D721Med (cell line): ENCODE measurements at places on chromosomes 12 and 14.

- DNase-seq = no peak
Observed at GRCh38 chr14:45716572-45716971, 463.6 kb upstream of the MIS18BP1 start.

- no peak for DNase-seq
Observed at GRCh38 chr12:32116897-32117296, 10.2 kb downstream of the BICD1 start.

DNA sequence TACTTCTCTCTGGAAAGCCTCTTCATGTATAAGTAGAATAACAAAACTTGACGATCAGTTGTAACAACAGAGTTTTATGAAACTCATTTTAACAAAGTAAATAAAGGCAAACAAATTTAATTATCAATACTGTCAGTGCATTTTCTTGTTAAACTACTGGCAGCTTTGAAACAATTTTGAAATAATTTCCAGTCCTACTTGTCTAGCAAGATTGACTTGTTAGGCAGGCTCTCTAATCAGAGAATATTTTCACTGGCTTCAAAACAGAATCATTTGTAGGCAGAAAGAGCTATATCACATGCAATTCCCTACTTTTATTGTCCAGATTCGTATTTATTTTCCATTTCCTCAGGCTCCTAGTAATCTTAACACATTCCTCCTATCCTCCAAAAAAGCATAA lies 45.9 kb upstream of the SLC6A13 start:
- DNase-seq = no peak

DNA sequence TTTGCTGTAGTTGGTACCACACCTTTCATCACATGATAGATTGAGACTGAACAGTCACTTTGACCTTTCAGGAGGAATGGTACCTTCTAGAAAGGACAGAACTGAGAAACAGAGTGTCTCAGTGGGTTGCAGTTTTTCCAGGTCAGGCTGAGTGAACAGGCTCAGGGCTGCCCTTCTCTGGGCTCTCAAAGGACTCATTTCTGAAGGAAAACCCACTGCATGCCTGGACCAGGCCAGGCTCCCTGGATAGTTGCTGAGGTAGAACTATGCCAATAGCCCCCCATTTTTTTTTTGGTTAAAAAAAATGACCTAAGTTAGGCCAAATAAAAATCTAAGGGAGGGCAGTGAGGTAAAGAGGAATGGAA lies 148.1 kb upstream of the EGLN3 start:
- DNase-seq = no peak

- no peak for DNase-seq
Observed at GRCh38 chr14:94158239-94158883, 15.8 kb upstream of the PPP4R4 start.

DNA sequence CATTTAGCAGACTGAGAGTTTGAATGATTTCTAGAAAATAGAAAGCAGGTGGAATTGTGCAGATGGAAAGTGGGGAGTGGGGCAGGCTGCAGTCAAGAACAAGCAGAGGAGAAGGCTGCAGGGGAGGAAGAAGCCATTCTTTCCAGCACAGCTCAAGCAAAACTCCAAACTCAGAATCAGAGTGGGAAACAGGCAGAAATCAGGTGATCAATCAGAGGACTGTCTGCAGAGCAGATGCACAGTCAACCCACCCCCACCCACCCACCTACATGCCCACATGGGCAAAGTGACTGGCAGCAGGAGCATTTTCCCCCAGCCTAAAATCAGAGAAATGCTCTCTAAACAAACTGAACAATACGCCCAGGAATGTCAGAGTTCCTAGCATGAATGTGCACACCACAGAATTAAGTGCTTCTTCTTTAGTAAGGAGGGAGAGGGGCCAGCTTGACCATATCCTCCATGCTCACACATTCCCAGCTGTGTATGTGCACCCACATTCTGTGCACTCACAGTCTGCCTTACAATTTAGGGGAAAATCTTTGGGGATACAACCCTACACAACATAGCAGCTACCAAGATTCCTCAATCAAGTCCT lies 194.1 kb upstream of the PLEKHA5 start:
- no peak for DNase-seq

GRCh38 chr14:45298423-45299117 lies 45.6 kb upstream of the MIS18BP1 start:
- DNase-seq = no peak

DNA sequence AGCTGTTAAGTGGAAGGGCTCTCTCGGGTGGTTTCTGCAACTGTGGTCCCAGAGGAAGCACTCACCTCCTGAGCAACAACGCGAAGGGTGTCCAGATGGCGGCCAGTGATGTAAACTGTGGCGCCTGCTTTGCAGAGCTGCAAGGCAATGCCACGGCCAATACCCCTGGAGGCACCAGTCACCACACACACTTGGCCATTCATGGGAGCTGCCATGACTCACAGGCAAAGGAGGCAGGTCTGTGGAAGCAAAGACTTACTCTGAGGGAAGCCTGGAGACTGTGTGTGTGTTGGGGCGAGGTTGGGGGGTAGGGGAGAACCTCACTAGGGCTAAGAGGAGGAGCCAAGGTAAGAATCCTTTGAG lies 707 bp downstream of the DHRS1 start:
- DNase-seq = no peak

DNA sequence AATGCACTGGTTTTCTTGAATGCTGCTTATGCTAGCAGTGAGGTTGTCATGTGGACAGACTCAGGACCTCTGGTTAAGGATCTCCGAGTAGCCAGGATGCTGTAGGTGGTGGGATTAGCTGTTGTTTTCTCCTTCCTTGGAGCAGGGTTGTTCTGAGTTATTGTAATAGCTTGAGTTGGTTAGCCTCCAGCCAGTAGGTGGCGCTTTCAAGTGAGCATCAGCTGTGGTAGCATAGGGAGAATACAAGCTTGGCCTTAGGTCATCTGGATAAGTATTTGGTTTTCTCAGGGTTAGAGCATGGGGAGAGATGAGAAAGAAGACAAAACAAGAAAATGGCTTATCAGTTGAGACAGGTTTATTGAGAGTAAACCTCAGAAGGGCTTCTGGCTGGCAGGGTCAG lies 299.7 kb upstream of the FBXO33 start:
- no peak for DNase-seq

DNA sequence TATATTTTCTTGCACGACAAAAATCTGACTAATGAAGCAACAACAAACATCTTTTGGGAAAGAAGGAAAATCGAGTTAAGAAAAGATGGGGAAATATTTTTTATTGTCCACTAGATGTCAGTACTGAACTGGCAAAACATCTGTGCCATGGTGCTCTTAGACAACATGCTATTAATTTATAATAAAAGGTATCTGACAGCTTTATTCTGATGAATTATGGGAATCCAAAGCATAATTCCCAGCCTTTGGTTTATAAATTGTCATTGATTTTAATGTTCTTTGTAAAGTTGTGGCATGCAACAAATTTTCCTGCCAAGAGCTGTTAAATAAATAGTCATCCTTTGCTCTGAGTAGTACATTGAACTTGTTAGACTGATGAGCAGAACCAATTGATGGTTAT lies 231.2 kb downstream of the ETNK1 start:
- no peak for DNase-seq

DNA sequence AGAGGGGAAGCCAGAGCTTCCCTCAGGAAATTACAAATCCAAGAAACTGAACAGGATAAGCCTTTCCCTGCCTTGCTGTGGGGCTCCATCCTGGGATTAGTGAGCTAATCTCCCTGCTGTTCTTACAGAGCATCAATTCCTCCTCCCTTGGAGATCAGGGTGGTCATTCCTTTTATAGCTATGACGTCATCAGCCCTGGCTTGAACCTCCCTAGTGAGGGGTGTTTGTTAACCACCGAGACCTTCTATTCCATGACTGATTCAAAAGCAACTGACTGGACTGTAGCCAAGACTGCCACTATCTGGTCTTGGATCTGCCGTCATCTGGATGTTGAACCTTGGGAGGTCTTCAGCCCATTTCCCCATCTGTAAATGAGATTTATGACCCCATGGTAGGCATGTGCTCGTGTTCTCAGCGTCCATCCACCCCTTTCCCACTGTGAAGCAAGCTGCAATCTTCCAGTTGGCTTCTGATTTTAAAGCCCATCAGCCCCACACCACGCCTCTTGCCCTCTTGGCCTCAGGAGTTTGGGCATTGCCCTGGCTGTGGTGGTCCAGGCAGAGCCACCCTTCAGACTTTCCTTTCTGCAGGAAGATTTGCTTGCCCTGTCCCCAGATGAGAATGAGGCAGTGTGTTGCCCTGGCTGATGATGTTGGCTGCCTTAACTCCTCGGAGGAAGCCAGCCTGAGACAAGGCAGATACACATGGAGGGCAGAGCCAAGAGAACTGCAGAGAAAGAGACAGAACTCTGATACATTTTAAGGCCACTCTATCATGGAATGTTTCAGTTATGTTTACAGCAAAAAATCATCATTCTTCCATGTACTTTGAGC lies 59.6 kb upstream of the ACTN1 start:
- peak; percentile 85 for DNase-seq
